ENCODE measurements at places on chromosomes 1 and 21. TPM values are rescaled to one million over a fixed set of nuclear protein-coding genes. Genes with fewer than 3 reads are reported as not detected.

DNA sequence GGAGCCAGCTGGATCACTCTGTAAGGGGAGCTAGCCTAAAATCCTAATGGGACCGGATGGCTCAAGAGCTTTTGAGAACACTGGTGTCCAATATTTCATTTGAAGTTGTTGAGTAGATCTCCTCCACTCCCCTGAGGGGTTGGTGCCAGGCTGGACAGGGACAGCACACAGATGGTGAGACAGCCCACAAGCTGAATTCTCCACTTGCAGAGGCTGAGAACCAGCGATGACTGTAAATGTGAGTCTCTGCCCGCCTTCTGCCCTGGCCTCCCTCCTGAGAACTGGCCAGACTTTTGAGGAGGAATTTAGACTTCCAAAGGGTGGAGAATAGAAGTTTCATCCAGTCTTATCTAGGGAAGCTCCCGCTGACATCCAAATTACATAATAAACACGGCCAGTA is 20.5 kb upstream of the COQ8A start:
- no peak for DNase-seq
- no peaks in the 10 kb centered on the region for H3K36me3 ChIP-seq
- H3K4me1 ChIP-seq: no peaks in the 10 kb centered on the region
- no peaks in the 10 kb centered on the region for H3K27me3 ChIP-seq
- H3K27ac ChIP-seq: no peak overlapping the region

DNA sequence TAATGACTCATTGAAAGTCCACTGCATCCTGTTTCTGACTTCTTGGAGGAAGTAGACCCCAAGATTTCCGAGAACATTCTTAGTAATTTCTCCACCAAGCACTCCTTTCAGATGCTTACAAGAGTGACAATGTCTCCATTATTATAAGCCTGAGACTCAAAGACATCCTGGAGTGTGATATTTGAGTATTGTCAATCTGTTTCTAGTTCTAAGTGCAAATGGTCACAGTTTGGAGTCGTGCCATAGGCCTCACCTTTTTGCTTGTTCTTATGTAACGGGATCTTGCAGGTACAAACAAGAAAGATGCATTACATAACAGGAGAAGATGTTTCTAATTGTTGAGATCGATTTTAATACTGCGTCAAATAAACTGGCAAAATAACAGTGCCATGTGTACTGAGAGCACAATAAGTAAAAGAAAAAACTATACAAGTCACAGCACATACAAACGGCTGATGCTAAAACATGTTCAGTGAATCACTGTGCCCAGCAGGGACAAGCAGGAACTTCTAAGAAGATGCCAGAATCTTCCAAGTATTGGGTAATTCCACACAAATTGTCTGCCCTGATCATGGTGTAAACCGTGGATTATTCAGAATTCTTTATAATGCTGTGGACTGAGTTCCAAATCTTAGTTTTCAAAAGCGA is 54.1 kb downstream of the CD2 start:
- H3K36me3 ChIP-seq: no peaks in the 10 kb centered on the region
- H3K4me1 ChIP-seq: peaks cover 63% of the 10 kb centered on the region
- H3K27ac ChIP-seq: peak overlapping the region; percentile 71

GRCh38 chr1:203555511-203556046 is 61.6 kb downstream of the OPTC start:
- H3K27me3 ChIP-seq: no peaks in the 10 kb centered on the region
- no peak overlapping the region for H3K4me3 ChIP-seq
- H3K27ac ChIP-seq: no peak overlapping the region
- no peak for DNase-seq
- no peaks in the 10 kb centered on the region for H3K36me3 ChIP-seq
- H3K4me1 ChIP-seq: no peaks in the 10 kb centered on the region

DNA sequence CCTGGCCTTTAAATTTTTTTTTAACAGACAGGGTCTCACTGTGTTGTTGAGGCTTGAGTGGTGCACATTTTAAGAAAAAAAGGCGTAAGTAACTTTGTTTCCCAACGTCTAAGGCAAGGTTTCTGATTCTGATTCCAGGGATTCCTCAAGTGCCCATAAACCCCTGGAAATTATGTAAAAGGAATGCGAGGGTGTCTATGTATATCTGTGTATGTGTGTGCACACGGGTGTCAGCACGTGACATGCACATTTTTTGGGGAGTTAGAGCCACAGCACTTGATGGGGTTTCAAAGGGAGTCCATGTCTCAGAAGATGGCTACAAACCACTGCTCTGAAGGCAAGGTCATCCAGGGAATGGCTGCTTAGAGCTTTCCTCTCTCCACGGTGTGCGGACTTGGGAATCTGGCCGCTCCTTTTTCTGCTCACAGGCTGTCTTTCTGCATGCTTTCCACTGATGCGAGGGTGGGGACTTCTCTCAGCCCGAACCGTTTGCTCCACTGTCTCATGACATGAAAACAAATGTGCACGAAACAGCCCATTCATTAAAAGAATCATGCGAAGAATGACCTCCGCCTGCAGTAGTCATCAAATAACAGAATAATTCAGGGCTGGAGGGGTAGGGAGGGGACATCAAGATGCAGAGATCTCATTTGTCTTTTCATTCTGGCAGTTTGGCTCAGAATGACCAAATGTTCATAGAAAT is 18.7 kb upstream of the RERE start:
- H3K36me3 ChIP-seq: no peaks in the 10 kb centered on the region
- H3K4me1 ChIP-seq: no peaks in the 10 kb centered on the region
- DNase-seq: no peak

- H3K27me3 ChIP-seq: no peaks in the 10 kb centered on the region
- H3K4me3 ChIP-seq: no peak overlapping the region
- H3K4me1 ChIP-seq: no peaks in the 10 kb centered on the region
- no peak overlapping the region for H3K27ac ChIP-seq
- DNase-seq: no peak
- no peaks in the 10 kb centered on the region for H3K36me3 ChIP-seq
These were observed 237.3 kb upstream of the POU3F1 start for GRCh38 chr1:38283696-38284470.

DNA sequence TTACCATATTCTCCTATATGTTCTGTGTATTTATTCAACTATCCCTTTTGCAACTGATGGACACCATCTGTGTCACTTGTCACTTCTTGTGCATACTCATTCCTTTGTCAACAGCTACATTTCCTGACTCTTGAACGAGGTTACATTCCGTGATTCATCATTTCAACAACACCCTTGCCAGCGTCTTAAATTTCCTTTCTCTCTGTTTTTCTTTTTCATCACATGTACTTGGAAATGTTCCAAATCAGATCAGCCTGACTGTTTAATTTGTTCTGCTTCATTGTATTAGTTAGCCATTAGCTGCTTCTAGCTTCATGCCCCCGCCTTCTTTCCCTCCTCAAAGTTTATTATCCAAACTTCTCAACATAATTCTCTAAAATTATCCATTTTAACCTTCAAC is 173.0 kb downstream of the ADGRL4 start:
- H3K36me3 ChIP-seq: no peaks in the 10 kb centered on the region
- no peaks in the 10 kb centered on the region for H3K27me3 ChIP-seq
- no peak for DNase-seq
- no peak overlapping the region for H3K27ac ChIP-seq

DNA sequence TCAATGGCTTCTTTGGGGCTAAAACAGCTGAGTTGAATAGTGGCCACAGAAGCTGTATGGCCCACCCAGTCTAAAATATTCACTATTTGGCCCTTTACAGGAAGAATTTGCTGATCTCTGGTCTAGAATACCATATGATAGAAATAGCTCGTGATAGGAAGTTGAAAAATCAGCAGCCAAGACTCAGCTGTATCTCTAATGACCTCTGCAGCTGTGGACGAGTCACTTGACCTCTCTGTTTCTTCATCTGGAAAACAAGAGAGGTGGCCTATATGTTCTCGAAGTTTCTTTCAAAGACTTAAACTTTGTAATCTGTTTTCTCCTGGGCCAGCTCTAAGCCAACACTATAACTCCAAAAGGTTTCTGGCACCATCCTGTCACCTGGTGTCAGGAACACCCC is 129.2 kb downstream of the ZBTB18 start:
- DNase-seq: no peak
- H3K27ac ChIP-seq: no peak overlapping the region
- no peaks in the 10 kb centered on the region for H3K36me3 ChIP-seq
- no peaks in the 10 kb centered on the region for H3K4me1 ChIP-seq
- no peak overlapping the region for H3K4me3 ChIP-seq

DNA sequence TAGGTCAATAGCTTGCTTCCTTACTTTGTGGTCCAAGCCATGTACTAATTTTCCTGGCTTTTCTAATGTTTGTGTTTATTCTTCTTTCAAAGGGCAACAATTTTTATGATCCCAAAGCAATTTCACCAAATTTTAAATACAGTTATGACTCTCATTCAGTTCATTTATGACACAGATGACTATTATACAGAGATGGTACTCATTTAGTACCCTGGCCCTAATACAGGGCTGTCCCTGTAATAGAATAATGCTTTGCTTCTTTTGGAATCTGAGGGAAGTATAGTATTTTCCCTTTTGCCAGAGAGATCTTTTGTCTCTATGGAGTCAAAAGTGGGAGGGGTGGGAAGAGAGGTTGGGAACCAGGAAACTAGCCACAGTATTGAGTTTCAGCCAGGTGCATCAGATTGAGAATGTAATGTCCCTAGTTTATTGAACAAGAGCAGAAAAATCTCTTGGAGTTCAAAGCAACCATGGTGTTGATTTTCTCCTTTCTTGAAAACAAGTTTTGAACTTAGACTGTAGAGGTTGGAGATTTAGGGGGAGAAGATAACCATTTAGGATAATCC is 20.4 kb downstream of the DENND2D start:
- no peaks in the 10 kb centered on the region for H3K27me3 ChIP-seq
- DNase-seq: no peak
- no peak overlapping the region for H3K4me3 ChIP-seq
- peaks cover 7% of the 10 kb centered on the region for H3K36me3 ChIP-seq
- no peak overlapping the region for H3K27ac ChIP-seq
- H3K4me1 ChIP-seq: peaks cover 4% of the 10 kb centered on the region

DNA sequence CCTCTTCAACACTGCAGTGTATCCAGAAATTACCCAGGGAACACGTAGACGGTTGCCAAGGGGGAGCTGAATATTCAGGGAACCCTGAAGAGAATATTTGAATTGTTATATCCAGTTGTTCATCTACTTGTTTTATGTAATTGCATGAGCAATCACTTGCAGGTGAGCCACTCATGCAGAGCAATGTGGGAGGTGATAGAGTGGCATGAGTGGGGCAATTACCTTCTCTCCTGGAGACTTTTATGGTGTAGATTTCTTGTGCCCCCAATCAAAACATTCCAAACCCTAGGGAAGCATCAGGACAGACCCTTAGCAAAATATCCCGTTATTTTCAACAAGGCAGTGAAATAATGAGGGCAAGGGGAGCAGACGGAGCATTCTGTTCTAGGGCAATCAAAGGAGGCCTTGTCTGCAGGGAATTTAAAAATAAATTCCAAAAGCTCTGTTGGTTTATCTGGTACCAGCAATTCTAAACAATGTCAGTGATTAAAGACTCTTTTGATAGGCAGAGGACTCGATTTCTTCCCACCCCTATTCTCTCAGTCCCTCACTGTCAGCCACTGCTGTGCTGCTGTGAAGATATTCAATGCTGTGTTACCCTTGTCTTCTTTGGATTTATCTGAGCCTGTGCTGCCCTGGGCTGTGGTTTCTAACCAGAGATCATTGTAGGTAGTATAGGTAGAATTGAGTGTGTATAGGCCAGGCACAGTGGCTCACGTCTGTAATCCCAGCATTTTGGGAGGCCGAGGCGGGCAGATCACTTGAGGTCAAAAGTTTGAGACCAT is 180.2 kb upstream of the MAP1LC3C start:
- no peaks in the 10 kb centered on the region for H3K36me3 ChIP-seq
- no peaks in the 10 kb centered on the region for H3K27me3 ChIP-seq
- no peaks in the 10 kb centered on the region for H3K4me1 ChIP-seq
- no peak for DNase-seq
- H3K4me3 ChIP-seq: no peak overlapping the region

GRCh38 chr1:224859651-224860050 is 69.8 kb upstream of the DNAH14 start:
- DNase-seq: no peak
- no peak overlapping the region for H3K4me3 ChIP-seq
- no peak overlapping the region for H3K27ac ChIP-seq
- no peaks in the 10 kb centered on the region for H3K36me3 ChIP-seq

- H3K27me3 ChIP-seq: no peaks in the 10 kb centered on the region
- H3K4me1 ChIP-seq: peaks cover 30% of the 10 kb centered on the region
- H3K27ac ChIP-seq: no peak overlapping the region
- no peak overlapping the region for H3K4me3 ChIP-seq
- DNase-seq: no peak
- no peaks in the 10 kb centered on the region for H3K36me3 ChIP-seq
These were observed 79.7 kb downstream of the CACHD1 start for GRCh38 chr1:64549464-64550239.

DNA sequence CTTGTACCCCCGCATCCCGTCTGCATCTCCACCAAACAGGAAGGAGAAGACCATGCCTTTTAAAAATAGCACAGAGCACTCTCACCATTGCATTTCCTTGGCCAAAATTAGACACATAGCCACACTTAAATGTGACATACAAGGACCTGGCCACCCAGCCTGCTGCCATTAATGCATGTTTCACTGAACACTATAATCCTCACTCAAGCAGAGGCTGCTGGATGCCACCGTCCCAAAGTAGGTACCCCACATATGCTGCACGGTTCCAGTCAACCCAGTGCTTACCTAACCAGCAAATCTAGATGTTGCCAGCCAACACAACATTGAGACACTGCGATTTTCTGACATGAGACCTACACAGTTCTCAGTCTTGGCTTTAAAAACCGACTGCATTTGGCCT is 107.7 kb downstream of the ADSS2 start:
- H3K27me3 ChIP-seq: no peaks in the 10 kb centered on the region
- H3K4me1 ChIP-seq: no peaks in the 10 kb centered on the region
- no peak overlapping the region for H3K4me3 ChIP-seq
- no peaks in the 10 kb centered on the region for H3K36me3 ChIP-seq

The NCAM2 gene
- total RNA-seq: not detected

The BECN2 gene
- not detected for total RNA-seq

The TTC22 gene
- total RNA-seq: 2.9 TPM

The HTR6 gene
- not detected for total RNA-seq

The ADCY10 gene
- total RNA-seq: not detected

The CLCA1 gene
- not detected for total RNA-seq

All from CD8-positive, alpha-beta memory T cell (primary cell).